ENCODE measurements at places on chromosomes 13 and 19.

DNA sequence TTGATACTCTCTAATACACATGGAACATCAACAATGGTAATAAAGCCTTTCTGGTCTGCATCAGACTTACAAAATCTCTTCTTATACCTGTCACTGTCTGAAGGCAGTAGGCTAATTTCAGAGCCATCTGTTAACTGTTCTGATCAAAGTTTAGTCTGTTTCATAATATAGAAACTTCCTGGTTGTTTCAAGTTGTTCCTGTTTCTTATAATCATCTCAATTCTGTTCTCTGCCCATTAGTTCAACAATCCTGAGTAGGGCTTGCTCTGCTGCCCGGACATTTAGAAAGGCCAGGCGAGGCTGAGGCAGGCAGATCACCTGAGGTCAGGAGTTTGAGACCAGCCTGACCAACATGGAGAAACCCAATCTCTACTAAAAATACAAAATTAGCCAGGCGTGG, 5.4 kb upstream of the ZSCAN5A start:
- DNase-seq, result no peak

- DNase-seq, result no peak
Measured at GRCh38 chr13:76937281-76937820, 11.0 kb upstream of the ACOD1 start.

DNA sequence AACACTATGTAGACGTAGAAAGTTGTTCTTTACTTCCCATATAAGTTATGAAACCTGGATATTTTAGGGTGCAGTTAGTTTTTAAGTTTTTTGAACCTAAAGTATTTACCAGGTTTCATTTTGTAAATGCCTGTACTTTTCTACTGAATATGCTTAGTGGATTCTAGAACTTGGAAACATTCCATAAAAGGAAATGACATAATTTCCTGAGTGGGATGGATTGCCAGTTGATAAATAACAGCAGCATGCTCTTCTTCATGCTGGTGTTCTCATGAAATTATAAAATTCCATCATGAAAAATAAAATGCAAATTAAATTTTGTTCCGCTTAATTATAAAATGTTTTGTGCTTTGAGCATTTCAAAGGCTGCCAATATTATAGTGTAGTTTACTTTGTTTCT, 362.2 kb upstream of the PCDH20 start:
- no peak for DNase-seq

GRCh38 chr19:970695-971094, 13.4 kb upstream of the WDR18 start:
- DNase-seq, result no peak

DNA sequence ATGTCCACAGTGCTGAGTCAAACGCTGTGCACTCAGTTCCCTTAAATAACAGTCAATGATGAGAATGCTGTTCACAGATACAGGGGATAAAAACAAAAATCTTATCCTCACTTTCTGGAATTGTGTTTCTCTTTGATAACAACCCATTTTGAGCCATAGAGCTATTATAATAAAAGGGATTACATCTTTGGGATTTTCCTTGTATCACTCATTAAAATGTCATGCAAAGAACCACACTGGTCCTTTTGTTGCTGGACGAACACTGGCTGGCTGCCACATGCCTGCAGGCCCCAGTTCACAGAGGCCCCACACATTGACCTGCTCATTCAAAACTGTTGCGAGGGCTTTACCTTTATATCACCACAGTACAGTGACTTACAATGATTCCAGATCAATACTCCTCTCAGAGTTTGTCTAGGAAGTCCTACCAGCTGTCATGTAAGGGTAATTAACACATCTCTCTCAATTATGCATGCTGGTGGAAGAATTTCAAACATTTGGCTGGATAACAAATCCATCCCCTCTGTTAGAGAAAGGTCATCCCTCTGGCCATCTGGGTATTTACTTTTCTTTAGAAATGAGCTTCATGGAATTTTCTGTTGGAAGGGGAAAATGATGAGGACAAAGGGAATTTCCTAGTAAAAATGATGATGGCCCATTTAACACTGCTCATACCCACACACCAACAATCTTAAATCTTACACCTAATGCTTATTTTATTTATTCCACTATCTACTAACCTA, 85.9 kb downstream of the MBNL2 start:
- DNase-seq, result no peak

DNA sequence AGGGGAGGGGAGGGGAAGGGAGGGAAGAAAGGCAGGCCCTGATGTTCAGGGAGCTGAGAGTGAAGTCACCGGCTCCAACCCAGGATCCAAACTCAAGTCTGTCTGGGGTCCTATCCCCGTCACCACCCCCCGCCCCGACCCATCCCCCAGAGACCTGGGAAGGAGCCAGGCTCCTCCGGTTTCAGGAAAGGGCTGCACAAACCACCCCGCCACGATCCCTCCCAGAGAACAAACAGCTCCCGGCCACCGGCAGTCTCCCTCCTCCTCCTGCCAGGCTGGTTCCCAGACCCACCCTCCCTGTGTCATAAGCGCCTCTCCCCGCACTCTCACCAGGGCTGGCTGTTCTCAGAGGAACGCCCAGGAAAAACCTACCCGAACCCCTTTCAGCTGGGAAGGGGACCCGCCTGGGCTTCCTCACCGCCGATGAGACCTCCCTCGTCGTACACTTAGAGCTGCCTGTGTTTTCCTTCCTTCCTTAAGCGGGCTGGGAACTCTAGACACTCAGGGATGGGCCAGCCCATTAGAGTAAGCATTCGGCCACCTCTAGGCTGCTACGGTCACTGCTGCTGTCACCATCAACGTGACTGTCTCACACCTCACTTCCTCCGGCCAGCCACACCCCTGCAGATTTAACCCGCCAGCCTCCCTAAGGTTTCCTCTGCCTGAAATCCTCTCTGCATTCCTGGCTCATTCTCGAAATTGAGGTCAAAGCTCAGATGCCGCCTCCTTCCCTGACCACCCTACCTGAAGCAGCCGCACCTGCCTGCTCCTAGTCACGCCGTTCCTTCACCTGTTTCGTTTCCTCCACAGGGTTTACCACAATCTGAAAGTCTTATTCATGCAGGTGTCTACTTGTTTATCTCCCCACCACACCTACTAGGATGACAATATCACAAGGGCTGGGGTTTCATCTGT, 6.3 kb upstream of the RDH13 start:
- DNase-seq, result peak; percentile 23

- no peak for DNase-seq
Measured at GRCh38 chr13:41859565-41859964, 101.3 kb downstream of the VWA8 start.
